Stimulated activated CD4-positive, alpha-beta T cell treated with anti-CD3 and anti-CD28 coated beads, Interleukin-4, amount 100 ng/mL, for 24 hours (primary cell): ENCODE measurements at places on chromosomes 11 and 22.

- DNase-seq: no peak
Measured at GRCh38 chr22:28953976-28954880, 70.9 kb downstream of the ZNRF3 start.

GRCh38 chr11:62359475-62359874 lies 22.2 kb downstream of the ASRGL1 start:
- no peak for DNase-seq

GRCh38 chr11:723120-723883 lies 17.3 kb downstream of the EPS8L2 start:
- DNase-seq: peak; percentile 52

GRCh38 chr22:42419243-42419881 lies 12.8 kb downstream of the NFAM1 start:
- DNase-seq: no peak

DNA sequence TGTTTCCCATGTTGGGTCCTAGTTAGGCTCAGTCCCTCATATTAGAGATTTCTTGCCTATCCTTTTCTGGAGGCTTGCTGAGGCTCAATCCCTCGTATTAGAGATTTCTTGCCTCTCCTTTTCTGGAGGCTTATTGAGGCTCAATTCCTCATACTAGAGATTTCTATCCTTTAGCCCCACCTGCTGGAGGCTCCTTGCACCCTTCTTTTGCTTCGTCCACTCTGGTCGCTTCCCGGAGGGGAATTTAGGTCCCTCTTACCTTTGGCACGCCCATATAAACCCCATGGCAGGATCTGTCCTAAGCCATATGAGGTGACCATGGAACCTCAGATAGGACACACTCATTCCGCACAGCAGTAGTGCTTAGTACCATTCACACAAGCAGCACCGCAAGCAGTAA lies 15.9 kb downstream of the CYP2D6 start:
- DNase-seq: no peak
